ENCODE measurements at places on chromosomes 16 and 17. TPM values are rescaled to one million over a fixed set of nuclear protein-coding genes. Genes with fewer than 3 reads are reported as not detected.

DNA sequence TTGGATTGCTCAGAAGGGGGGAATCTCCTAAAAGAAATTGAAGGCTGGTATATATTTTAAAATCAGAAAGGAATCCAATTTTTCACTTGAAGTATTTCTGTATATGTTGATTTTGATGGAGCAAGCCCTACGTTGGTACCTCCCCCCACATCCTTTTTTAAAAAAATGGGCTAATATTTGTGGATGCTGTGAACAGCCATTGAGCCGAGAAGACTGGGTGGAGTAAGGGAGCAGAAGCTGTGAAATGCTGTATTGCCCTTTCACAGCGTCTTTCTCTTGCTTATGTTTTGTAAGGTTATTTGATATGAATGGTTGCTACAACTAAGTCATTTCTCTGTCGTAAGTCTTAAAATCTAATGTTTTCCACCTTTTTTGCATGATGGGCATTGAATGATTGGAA lies 2.3 kb downstream of the PAFAH1B1 start:
- no peak for DNase-seq

DNA sequence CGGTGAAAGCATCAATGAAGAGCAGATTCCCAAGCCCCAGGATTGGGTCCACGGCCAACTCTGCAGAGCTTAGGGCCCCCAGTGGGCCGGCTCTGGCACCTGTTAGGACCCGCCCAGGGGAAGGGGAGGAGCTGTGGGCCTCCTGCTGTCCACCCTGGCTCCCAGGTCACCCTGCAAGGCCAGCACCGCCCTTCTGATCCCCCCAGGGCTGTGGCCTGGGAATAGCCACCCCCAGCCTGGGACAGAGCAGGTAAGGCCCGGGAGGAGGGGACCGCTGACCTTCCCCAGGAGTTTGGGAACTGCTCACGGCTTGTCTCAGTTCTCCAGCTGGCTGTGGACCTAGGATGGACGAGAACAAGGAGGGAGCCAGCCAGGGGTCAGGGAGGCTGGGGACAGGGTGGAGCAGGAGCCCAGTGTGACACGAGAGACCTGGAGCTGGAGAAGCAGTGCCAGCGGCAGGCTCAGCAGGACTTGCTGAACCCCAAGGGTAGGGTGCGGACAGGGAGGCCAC lies 39.3 kb upstream of the SLC38A10 start:
- DNase-seq, result peak; percentile 37

GRCh38 chr16:67196881-67197280 lies 2.0 kb upstream of the ELMO3 start:
- no peak for DNase-seq

The KRT12 gene
- total RNA-seq, result not detected

Measured in left ventricle myocardium superior (tissue), 1 donor.